ENCODE measurements at places on chromosomes 1 and 21.

DNA sequence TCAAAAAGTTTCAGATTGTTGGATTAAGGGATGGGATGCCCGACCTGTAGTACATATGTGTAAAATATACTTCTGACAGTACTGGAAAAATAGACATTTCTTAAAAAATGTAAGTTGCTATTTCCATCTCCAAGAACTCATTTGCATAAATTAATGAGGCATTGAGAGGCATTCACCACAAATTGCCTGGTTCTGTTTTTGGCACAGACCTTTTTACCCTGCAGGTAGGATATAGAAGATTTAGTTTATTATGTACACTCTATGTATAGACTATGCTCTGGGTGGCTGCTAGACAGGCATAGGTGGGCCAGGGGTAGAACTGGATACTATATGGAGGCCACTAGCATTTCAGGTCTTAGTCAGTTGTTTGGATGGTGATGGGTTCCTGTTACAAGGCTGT is 8.0 kb downstream of the CCDC17 start:
- DNase-seq = no peak

DNA sequence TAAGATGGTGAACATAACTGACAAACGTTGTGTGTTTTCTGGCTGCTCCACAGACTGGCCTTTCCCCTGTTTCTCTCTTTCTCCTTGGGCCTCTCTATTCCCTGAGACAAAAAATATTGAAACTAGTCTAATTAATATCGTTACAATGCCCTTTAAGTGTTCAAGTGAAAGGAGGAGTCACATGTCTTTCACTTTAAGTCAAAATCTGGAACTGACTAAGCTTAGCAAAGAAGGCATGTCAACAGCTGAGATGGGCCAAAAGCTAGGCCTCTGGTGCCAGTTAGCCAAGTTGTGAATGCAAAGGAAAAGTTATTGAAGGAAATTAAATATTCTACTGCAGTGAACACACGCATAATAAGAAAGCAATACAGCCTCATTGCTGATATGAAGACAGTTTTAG is 32.2 kb upstream of the FCRL3 start:
- no peak for DNase-seq

GRCh38 chr1:155971910-155972809 is 6.2 kb downstream of the ARHGEF2 start:
- no peak for DNase-seq

- no peak for DNase-seq
Measured at GRCh38 chr1:49102752-49103151, 326.1 kb upstream of the BEND5 start.

- no peak for DNase-seq
Measured at GRCh38 chr1:30673395-30673794, 50.0 kb downstream of the MATN1 start.

DNA sequence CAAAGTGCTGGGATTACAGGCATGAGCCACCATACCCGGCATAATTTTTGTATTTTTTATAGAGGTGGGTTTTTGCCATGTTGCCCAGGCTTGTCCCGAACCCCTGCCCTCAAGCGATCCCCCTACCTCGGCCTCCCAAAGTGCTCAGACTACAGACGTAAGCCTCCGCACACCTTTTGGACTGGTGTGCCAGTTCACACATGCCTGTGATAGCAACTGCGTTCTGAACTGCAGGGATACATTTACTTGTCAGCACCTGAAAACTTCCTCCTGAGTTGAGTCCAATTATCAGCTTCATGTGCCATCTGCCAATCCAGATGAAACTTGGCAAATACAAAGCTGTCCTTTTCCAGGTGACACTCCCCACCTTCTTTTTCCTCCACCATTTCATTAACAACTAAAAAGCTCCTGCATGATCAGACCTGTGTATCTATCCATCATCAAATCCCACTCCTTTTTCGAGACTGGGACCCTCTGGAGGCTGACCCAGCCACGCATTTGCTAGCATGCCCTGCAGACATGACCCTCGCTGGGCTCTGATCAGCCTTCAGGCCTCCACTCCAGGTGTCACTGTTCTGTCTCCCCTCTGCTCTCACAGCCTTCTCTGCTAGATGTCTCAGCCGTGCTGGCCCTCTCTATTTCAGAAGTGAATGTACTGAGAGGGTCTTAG is 2.1 kb upstream of the DEGS1 start:
- no peak for DNase-seq

DNA sequence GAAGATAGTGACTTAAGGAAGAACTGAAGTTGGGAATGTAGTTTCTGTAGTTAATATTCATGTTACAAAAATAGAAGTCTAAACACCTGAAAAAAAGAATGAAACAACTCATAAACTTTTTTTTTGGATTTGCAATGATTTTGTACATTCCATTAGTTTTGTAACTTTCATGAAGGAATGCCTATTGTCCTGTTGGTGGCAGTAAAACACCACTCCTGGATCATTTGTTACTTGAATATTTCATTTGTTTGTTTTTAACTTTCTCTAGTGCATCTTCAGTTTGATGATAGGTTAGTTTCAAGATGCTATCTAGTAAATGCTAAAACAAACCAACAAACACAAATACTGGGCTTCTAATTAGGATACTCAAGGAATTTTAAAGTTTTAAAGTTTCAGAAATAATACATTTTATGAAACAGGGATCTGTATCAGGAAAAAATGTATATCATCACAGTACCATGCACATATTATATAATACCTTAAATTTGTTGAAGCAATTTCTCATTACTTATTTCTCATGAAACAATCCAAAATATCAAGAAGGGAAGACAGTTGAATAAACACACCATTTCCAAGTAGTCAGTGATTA is 229.7 kb upstream of the CACYBP start:
- DNase-seq = no peak

GRCh38 chr1:58786927-58787245 is 3.0 kb upstream of the JUN start:
- DNase-seq = no peak

- DNase-seq = no peak
Measured at GRCh38 chr1:186289943-186290545, 85.0 kb downstream of the TPR start.

DNA sequence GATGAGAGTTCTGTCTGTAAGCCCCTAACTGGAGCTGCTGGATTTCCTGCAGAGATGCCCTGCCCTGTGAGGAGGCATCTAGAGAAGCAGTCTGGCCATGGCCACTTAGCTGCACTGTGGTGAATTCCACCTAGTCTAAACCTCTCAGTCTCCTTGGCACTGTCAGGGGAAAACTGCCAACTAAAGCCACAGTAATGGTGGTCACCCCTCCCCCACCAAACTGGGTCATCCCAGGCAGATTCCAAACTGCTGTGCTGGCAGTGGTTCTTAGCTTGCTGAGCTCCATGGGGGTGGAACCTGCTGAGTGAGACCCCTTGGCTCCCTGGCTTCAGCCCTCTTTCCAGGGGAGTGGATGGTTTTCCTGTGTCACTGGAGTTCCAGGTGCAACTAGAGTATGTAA is 740.6 kb downstream of the RWDD3 start:
- DNase-seq = no peak
